Esophagus mucosa (tissue), 1 donor: ENCODE measurements at places on chromosomes 6 and 20. TPM values are rescaled to one million over a fixed set of nuclear protein-coding genes. Genes with fewer than 3 reads are reported as not detected.

ASF1A gene
- 17.9 TPM for total RNA-seq

TULP1 gene
- not detected for total RNA-seq

CRNKL1 gene
- total RNA-seq = 9.8 TPM

HCRTR2 gene
- total RNA-seq = not detected

DNA sequence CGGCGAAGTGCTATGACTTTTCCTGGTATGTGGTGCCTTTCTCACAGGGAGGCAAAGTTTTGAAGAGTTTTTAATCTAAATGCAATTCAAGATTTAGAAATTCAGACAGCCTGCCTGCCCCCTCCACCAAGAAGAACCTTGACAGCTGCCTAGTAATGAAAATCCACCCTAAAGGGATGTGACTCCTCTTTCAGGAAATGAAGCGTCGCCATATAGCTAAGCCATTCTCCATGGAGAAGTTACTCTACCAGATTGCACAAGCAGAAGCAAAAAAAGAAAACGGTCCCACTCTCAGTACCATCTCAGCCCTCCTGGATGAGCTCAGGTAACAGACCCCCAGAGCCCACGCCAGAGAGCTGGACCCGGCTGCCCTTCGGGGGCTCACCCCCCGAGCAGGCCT, 150.1 kb downstream of the DTNBP1 start:
- no peak for ATAC-seq

DNA sequence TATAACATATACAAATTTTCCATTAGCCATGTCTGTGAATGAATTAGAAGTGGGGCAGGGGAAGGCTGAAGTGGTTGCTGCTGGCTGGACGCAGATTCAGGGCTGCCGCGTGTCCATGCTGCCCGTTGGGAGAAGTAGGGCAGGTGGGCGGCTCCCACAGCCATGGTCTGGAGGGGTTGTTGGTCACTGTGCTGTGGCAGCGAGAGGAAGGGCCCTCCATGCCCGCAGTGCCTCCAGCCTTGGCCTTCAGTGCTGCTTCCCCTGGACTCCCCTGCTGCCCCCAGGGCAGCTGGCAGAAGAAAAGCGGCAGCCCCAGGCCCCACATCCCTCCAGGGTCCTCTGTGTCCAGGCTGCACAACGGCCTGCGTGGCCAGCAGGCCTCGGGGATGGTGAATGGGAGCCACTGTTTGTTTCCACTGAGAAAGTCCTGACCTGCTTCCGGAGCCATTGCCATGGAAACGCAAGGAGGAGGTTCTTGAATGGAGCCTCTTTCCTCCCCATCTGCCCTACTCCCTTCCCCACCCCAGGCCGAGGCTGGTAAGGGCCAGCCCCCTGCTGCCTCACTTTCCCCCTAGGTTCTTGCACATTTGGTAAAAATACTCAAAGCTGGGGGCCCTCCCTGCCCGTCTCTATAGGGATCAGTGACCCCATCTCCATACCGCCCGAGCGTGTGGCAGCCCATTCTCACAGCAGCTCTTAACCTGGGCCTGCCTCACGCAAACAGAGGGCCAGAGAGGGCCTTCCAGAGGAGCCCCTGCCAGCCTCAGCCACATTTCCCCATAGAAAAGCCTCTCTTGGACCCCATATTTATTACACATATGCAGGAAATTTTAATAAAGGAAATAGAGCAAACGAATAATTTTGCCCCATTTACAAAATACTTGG, 113.3 kb downstream of the SASH1 start:
- ATAC-seq = peak; percentile 7

- no peak for ATAC-seq
These were observed 508.3 kb upstream of the SOX4 start for GRCh38 chr6:21085211-21085610.

- no peak for ATAC-seq
These were observed 163.6 kb downstream of the LAMA2 start for GRCh38 chr6:129046526-129046925.

DNA sequence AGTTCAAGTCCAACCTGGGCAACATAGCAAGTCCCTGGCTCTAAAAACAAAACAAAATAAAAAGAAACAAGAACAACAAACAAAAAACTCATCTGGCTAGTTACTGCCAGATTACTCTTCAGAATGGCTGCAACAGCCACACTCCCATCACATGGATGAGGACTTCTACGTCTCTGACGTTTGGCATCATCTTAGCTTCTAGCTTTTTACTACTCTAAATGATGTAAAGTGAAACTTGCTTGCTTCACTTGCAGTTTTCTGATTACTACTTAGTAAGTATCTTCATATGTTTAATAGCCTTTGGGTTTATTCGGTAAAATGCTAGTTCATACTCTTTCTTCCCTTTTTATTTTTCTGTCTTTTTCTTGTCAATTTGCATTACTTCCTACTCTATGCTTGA, 161.1 kb upstream of the CARMIL1 start:
- ATAC-seq = no peak

DNA sequence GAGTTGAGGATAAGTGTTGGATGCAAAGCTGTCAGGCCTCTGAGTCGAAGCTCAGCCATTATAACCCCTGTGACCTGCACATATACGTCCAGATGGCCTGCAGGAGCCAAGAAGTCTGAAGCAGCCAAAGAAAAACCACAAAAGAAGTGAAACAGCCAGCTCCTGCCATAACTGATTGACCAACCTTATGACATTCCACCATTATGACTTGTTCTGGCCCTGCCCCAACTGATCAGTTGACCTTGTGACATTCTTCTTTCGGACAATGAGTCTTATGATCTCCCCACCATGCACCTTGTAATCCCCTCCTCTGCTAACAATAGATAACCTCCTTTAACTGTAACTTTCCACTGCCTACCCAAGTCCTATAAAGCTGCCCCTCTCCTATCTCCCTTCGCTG, 133.7 kb upstream of the AGPAT4 start:
- no peak for ATAC-seq

DNA sequence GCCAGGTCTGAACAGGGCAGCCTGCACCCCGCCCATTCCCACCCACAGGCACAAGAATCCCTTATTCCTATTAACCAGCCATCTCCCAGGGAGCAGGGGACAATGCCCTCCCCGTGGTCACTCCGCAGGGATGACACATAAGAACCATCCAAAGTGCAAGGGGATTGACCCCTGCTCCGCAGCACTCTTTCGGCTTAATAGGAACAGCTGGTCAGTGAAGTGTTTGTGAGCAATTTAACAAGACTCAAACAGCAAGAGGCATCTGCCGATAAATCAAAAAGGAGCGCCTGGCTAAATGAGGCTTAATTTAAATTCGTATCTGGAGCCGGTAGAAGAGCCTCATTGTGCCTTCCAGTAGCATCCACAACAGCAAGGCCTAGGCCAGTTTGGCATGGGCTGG, 389.4 kb downstream of the RNGTT start:
- ATAC-seq = no peak

DNA sequence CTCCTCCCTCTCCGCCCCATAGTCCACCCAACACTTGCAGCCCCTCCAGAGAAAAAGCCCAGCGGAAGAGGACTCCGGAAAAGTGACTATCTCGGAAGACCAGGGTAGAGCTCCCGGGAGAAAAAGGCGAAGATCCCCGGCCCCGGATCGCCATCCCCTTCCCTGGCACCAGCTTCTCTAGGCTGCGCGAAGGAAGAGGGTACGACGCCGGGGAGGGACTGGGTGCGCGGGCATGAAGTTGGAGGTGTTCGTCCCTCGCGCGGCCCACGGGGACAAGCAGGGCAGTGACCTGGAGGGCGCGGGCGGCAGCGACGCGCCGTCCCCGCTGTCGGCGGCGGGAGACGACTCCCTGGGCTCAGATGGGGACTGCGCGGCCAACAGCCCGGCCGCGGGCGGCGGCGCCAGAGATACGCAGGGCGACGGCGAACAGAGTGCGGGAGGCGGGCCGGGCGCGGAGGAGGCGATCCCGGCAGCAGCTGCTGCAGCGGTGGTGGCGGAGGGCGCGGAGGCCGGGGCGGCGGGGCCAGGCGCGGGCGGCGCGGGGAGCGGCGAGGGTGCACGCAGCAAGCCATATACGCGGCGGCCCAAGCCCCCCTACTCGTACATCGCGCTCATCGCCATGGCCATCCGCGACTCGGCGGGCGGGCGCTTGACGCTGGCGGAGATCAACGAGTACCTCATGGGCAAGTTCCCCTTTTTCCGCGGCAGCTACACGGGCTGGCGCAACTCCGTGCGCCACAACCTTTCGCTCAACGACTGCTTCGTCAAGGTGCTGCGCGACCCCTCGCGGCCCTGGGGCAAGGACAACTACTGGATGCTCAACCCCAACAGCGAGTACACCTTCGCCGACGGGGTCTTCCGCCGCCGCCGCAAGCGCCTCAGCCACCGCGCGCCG, 822 bp downstream of the FOXQ1 start:
- no peak for ATAC-seq

DNA sequence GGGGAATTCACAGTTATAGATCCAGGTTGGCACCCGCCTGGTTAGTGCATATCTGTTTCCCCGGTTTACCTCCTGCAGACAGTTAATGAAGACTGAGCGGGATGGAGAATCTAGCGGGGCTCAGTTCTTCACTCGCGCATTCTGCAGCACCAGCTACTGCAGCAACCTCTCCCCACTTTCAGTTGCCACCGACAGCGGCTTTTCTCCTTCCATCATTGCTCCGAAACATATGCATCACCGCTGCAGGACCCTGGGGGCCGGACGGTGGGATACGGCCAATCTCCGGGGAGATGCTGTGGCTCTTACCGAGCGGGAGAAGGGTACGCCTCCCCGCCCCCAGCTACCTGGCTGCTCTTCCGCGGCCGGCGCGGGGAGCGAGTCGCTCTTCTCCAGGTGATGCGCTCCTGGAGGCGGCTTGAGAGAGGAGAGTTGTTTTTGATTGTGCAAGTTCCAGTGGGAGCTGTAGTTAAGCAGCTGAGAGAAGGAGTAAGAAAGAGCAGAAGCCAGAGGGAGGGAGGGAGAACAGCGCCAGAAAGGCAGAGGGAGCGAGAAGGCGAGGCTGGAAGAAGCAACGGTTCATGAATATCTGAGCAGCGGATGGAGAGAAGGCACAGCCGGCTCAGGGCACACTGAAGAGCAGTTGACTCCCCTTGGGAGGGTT, at the start of gene SGK1:
TSS of gene SGK1 (minus strand) at position 642 of the 661 bp plus-strand sequence. CDS start 652 bp downstream, outside the sequence.
- ATAC-seq = peak; percentile 53

DNA sequence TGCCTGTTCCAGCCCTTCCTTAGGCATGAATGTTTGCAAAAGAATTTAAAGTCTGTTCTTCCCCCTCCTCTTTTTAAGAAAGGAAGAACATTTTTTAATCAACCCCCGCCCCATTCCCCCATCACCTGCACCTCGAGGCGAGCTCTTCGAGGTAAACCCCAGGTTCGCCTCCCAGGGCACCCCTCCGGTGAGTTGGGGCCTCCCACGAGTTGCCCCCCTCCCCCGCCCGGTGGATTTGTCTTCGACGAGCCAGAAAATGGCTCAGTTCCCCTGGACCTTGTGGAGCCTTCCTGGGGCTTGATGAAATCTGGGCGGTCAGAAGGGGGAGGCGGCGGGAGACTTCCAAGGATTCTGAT, 256 bp upstream of the OVOL2 start:
- ATAC-seq = no peak

- ATAC-seq = no peak
These were observed 25.0 kb downstream of the ULBP1 start for GRCh38 chr6:149988550-149989346.
